SK-N-SH (cell line): ENCODE measurements at places on chromosomes 5 and 9. TPM values are rescaled to one million over a fixed set of nuclear protein-coding genes. Genes with fewer than 3 reads are reported as not detected.

The ADRB2 gene
- polyA plus RNA-seq, result 1.0 and 1.2 TPM in 2 replicates

The PHF2 gene
- polyA plus RNA-seq, result 7.7 and 11.2 TPM in 2 replicates

The PTGES2 gene
- polyA plus RNA-seq, result 130 and 141 TPM in 2 replicates

The GRM6 gene
- not detected in 2 replicates for polyA plus RNA-seq

The OR13F1 gene
- polyA plus RNA-seq, result not detected in 2 replicates

The FAM221B gene
- polyA plus RNA-seq, result not detected in 2 replicates

The FBP1 gene
- 0.19 TPM in 1 of 2 replicates, not detected in the other for polyA plus RNA-seq

The SPATA31C1 gene
- polyA plus RNA-seq, result not detected in 2 replicates

The DMRT2 gene
- polyA plus RNA-seq, result not detected in 2 replicates

The SOWAHA gene
- polyA plus RNA-seq, result 0.23 and 0.30 TPM in 2 replicates

The DDX4 gene
- polyA plus RNA-seq, result not detected in 2 replicates

The LCN9 gene
- polyA plus RNA-seq, result not detected in 2 replicates

The FREM1 gene
- 0.26 and 0.60 TPM in 2 replicates for polyA plus RNA-seq

The C9orf50 gene
- polyA plus RNA-seq, result 0.24 and 0.30 TPM in 2 replicates

The ZNF608 gene
- 4.9 and 5.2 TPM in 2 replicates for polyA plus RNA-seq

The PAEP gene
- polyA plus RNA-seq, result 0.08 TPM in 1 of 2 replicates, not detected in the other

The FAT2 gene
- polyA plus RNA-seq, result not detected in 2 replicates

The PCDHGB7 gene
- 14.2 and 19.1 TPM in 2 replicates for polyA plus RNA-seq

The TTC39B gene
- 0.54 and 0.78 TPM in 2 replicates for polyA plus RNA-seq

The CDC23 gene
- 20.2 and 31.5 TPM in 2 replicates for polyA plus RNA-seq

The F2RL2 gene
- polyA plus RNA-seq, result 29.4 and 51.0 TPM in 2 replicates

The CDKN2B-AS1 gene
- polyA plus RNA-seq, result 0.25 and 0.44 TPM in 2 replicates

The TMEM215 gene
- not detected in 2 replicates for polyA plus RNA-seq

The STPG3 gene
- polyA plus RNA-seq, result not detected in 2 replicates

The PCDHGA3 gene
- 0.33 and 0.45 TPM in 2 replicates for polyA plus RNA-seq

The GBGT1 gene
- polyA plus RNA-seq, result 0.45 and 0.51 TPM in 2 replicates

The BRINP1 gene
- 0.34 and 0.41 TPM in 2 replicates for polyA plus RNA-seq

The SSBP2 gene
- polyA plus RNA-seq, result 35.3 and 52.2 TPM in 2 replicates

The ITGA2 gene
- polyA plus RNA-seq, result 38.2 and 52.1 TPM in 2 replicates

The SSNA1 gene
- 100 and 124 TPM in 2 replicates for polyA plus RNA-seq

The TPM2 gene
- 589 and 620 TPM in 2 replicates for polyA plus RNA-seq

The HRH2 gene
- polyA plus RNA-seq, result 0.08 TPM in 2 replicates
